Right cardiac atrium (tissue), 5 donors: ENCODE measurements at places on chromosomes 7 and 10.
A peak's percentile ranks its signal among the peaks of the same experiment; 100 is the strongest.

DNA sequence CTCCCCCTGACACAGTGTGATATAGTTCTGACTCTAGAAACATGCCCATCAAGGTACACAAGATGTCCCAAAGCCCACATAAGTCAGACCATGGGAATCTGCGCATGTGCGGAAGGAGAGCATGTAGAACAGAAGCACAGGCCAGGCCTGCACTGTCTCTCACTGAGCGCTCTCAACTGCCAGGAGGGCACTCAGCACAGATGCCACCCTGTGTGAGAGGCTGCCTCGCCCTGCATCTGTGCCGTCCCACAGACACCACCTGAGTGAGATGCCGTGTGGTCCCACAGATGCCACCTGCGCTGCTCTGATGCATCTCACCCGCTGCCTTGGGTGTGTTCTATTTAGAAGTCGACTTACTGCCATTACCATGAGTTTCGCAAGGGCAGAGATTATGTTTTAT lies 98.4 kb downstream of the VOPP1 start:
- DNase-seq: no peak

- DNase-seq: no peak
Measured at GRCh38 chr10:119653209-119653608, 2.0 kb downstream of the BAG3 start.

DNA sequence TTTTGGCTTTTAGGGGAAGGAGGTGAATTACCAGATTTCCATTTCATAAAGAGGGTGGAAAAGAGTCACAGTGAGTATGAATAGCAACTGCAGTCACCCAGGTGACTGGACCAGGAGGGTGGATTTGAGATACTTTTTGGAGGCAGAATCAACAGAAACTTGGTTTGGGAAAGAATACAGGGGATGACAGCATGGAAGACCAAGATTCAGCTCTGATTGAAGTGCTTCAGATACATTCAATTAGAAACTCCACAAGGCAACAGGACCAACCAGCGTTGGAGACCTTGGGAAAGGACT lies 83.0 kb downstream of the SGMS1 start:
- no peak for DNase-seq

GRCh38 chr10:43233601-43234430 lies 33.0 kb downstream of the RASGEF1A start:
- peak; percentile 4 for DNase-seq
